ENCODE measurements at places on chromosomes 3 and 15.

GRCh38 chr15:92951800-92952457, 51.8 kb downstream of the CHD2 start:
- no peak for DNase-seq

DNA sequence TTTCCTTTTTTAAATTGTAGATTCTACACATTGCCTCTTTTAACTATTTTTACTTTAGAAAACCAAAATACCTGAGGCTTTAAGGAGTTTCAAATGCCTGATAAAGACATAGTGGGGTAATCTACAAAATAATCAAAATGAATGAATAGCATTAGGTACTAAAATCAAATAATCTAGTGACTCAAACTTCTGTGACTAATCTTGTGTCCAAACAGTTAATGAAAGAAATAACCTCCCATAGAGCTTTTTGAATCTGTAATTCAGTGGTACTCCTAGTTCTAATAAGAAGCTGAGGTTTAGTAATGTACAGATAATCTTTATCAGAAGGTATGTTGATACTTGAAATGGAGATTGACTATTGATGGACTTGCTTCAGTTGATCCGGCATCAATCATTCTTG, 53.0 kb downstream of the DTWD1 start:
- no peak for DNase-seq

- DNase-seq: no peak
Observed at GRCh38 chr3:96734273-96735009, 80.0 kb upstream of the EPHA6 start.

- DNase-seq: peak; percentile 56
Observed at GRCh38 chr3:66816090-66816761, 181.9 kb upstream of the KBTBD8 start.

DNA sequence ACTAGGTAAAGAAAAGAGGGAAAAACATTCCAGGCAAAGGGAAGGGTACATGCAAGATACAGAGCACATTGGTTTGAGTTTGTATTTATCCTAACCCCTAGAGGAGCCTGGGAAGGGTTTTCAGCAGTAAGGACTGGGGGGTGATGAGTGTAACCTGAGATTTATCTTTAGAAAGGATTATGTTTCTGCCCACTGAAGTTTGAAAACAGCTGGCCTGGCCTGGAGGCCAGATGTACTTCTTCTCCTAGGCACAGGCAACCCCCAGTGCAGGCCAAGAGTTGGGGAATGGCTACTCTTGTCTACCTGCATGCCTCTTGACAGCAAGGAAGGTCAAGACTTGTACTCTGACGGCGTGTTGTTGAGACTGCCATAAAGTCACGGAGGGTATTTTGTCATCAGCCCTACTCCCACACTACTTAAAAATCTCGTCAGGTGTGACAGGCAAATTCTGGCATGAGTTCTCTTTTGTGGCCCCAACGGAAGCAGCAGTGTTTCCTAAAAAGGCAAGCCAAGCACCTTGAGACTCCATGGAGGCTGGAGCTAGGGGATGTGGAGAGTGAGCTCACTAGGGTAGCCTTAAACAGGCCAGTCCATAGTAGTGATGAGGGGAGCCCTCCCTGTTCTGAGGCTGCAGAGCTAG, 241.5 kb upstream of the WNT5A start:
- no peak for DNase-seq

DNA sequence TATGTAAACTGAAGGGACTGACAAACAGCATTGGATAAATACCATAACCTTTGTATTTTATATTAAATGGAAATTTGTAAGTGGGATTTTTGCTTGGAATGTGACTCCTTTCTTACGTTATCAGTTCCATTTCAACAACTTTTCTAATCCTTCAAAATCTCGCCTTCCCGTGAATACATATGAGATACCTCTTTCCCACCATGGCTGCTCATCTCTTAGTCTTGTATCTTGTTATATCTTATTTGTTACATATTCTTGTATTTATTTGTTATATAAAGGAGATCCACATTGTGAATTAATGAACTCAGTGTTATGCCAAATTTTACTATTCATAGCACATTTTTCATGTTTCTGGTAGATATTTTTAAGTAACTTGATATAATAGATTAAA, 623.7 kb downstream of the MCTP2 start:
- DNase-seq: no peak

- no peak for DNase-seq
Observed at GRCh38 chr3:12983319-12983718, 89.9 kb downstream of the IQSEC1 start.

DNA sequence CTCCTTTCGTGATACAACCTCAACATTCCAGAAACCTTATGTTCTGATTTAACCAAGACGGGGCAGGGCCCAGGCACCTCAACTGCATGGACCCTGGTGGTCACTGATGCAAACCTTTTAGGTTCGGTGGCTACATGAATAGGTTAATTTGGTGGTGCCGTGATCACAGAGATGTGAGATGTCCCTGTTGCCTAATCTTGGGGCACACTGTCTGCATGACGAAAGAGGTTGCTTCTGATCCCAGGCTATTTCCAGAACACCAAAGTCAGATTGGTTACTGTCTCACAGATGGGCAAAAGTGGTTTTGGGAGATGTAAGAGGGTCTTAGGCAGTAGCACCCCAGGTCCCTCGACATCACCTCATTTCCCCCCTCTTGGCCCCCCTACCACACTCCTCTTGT, 4.0 kb upstream of the CCR1 start:
- no peak for DNase-seq

- DNase-seq: no peak
Observed at GRCh38 chr15:39181940-39182339, 398.9 kb upstream of the THBS1 start.

DNA sequence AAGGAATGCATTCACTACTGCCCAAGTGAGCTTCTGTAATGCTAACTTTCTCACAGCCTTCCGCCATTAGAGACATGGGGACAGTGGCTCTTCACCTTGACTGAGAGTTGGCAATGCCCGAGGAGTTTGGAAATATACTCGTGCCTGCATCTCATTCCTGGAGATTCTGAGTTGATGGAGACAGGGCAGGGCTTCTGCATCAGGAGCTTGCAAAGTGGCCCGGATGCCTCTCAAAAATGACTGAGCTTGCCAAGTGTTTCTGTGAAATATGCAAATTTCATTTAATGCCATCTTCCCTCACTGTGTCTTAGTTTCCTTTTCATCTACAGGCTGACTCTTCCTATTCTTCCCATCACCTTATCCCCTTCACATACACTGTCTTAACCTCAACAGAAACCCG, 346.2 kb downstream of the GRM7 start:
- DNase-seq: no peak

DNA sequence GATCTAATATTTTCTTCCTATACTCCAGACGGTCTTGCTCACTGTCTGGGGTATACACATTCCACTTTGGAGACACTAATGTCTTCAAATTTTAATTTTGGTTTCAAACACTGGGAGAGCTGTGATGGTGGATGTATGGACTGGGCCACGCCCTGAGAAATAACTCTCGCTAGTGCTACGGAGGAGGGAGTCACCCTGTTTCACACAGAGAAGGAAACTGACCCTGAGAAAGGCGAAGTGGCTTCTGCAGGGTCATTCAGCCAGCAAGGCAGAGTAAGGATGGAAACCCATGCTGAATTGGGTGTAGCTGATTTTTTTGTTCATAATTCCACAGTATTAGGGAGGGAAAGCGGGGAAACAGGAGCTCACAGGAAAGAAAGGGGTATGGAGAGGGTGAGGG, 8.6 kb upstream of the SKIC8 start:
- no peak for DNase-seq

DNA sequence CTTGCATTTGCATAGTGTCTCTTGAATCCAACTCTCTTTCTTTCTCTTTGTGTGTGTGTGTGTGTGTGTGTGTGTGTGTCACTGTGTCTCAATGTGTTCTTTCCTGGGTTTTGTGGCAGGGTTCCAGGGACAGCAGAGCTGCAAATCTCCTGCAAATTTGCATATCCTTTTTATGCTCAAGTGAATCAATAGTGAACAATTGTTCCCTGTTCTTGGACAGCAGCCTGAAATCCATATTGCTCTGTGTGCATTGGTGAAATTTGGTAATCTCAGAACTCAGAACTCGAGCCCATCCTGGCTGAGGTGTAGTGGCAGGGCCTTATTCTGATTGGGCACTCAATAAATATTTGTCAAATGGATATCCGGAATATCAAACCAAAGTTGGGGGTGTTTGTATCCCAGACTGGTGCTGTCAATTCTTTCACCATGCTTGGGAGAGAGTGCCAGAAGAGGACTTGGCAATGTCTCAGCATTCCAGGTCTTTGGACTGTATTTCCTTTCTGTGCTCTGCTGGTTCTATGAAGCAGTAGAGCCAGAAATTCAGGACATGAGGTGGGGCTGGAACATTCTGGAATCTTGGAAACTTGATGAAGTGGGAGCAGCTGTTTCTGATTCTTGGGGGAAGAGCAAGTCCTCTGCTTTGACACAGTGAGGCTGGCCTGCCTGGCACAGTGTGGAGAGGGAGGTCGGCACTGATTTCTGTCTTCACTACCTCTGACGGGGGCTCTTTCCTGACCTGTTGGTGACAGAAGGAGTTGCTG, 380.6 kb upstream of the C2CD4B start:
- no peak for DNase-seq

- no peak for DNase-seq
Observed at GRCh38 chr3:60579734-60580133, 671.5 kb downstream of the FHIT start.

DNA sequence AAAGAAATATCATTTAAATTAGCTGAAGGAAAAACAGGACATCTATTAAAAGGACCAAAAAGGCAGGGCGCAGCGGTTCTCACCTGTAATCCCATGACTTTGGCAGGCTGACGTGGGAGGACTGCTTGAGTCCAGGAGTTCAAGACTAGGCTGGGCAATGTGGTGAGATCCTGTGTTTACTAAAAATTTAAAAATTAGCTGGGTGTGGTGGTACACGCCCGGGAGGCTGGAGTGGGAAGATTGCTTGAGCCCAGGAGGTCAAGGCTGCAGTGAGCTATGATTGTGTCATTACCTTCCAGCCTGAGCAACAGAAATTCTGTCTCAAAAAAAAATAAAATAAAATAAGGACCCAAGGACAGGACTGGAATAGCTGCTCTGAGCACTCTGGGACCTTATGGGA, 16.2 kb upstream of the HERC1 start:
- DNase-seq: no peak

DNA sequence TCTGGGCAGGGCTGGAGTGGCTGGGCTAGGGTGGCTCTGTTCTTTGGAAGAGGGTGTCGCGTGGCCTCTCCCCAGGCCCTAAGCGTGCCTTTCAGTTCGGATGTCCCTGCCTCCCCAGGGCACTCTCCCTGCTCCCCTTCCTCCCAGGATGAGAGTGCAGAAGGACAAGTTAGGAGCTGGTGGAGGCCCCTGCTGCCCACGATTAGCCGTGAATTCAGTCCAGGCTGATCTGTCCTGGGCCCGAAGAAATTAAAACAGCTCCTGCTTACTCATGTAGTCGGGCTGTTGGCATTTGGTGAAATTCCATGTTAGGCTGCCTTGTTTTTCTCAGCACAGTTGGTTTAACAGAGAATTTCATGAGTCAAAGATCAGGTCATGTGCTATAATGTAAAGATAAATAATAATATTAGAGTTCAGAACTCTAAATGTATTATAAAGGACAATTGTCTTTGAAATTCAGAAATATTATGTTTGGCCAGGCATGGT, 24.5 kb downstream of the NIPA1 start:
- DNase-seq: no peak

DNA sequence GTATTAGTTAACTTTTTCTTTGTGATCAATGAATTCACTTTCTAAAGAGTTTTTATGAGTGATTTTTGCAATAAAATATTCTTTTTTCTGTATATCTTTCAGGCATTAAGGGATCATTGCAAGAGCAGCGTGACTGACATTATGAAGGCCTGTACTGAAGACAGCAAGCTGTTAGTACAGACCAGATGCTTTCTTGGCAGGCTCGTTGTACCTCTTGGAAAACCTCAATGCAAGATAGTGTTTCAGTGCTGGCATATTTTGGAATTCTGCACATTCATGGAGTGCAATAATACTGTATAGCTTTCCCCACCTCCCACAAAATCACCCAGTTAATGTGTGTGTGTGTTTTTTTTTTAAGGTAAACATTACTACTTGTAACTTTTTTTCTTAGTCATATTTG, 24.4 kb downstream of the SELENOT start:
- no peak for DNase-seq

- no peak for DNase-seq
Observed at GRCh38 chr15:38698254-38698653, 133.6 kb upstream of the RASGRP1 start.

DNA sequence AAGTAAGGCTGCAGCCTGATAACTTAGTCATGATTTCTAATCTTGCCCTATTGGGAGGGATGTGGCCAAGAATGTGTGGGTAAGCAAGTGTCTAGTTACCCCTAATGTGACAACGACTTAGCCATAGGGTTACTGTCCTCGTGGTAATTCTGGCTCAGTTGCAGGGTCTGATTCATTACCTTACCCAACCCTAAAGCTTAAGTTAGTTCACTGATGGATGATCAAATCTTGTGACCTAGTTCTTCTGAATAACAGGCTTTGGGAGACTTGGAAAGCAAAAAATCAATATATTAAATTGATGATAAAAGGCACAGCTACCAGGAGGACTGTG, 1.6 kb upstream of the INTS14 start:
- no peak for DNase-seq

DNA sequence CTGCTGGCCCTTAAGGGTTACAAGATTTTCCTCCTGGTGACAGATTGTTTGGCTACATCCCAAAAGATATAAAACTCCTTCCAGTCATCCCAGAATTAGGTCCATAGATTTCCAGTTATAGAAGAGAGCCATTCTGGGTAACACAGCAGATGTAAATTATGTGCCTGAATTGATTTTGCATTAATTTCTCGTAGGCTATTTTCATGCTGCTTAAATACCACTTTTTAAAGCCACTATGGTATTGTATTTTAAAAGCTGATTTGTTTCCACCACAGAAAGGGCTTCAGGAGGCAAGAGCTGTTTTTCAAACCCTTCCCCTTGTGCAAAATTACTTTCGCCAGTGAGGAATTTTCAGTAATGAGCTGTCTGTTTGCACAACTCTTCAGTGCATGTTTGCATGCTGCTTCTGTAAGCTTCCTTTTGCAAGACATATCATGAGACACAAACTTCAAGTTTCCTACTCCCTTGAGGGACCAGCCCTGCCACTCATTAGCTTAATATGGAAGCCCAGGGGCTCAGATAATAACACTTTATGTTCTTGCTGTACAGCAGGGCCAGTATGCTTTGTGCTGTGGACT, 105.4 kb upstream of the TNIK start:
- DNase-seq: no peak

- no peak for DNase-seq
Observed at GRCh38 chr3:20569310-20569709, 383.3 kb upstream of the SGO1 start.

GRCh38 chr3:127252446-127252845, 35.4 kb downstream of the PRR20G start:
- DNase-seq: no peak

DNA sequence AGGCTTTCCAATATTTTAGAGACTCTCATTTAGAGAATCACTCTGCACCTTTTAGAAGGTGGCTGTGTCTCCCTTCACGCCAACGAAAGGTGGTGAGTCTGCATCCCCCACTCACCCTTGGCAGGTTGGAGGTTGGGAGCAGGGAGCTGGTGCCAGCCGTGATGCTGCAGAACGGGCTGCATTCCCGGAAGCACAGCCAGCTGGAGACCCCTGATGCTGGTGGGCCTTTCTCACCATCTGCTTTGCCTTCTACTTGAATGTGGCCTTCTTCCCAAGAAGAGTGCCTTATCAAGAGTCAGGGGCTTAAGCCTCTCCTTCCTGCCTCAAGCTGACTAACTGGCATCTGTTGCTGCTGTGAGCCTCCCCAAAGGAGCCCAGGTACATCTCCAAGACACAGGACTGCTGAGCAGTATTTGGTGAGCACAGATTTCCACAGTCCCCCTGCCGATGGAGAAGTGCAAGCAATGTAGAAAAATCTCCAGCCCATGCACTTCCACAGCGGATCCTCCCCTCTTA, 17.7 kb upstream of the HEG1 start:
- no peak for DNase-seq

- DNase-seq: no peak
Observed at GRCh38 chr3:170496026-170496867, 77.6 kb downstream of the CLDN11 start.

All from CD4-positive, alpha-beta T cell treated with Interleukin-1 beta for 1 hour (primary cell).